Tongue (tissue), 3 donors: ENCODE measurements at places on chromosomes 13 and 19. TPM values are rescaled to one million over a fixed set of nuclear protein-coding genes. Genes with fewer than 3 reads are reported as not detected.

The ATP12A gene
- total RNA-seq: 0.21 TPM

The CTXN1 gene
- 0.31 TPM for total RNA-seq

The MAST1 gene
- 0.92 TPM for total RNA-seq

The LYPD5 gene
- total RNA-seq: 1.6 TPM

The B3GNT8 gene
- 3.9 TPM for total RNA-seq

The ZNF443 gene
- total RNA-seq: 11.1 TPM

The KIR2DL3 gene
- not detected for total RNA-seq

The PPFIA3 gene
- total RNA-seq: 9.7 TPM

The FPR1 gene
- total RNA-seq: 1.8 TPM

The CD70 gene
- not detected for total RNA-seq

The EPS8L1 gene
- total RNA-seq: 76.8 TPM

The CEACAM6 gene
- 6.7 TPM for total RNA-seq

The PTPRH gene
- total RNA-seq: 3.9 TPM

The ZNF221 gene
- total RNA-seq: 8.8 TPM

The SERP2 gene
- total RNA-seq: 4.9 TPM

The ZNF440 gene
- 9.8 TPM for total RNA-seq

The KLF1 gene
- 1.6 TPM for total RNA-seq

The CYP4F11 gene
- not detected for total RNA-seq

GRCh38 chr13:39201180-39201579 is 162.9 kb downstream of the NHLRC3 start:
- no peak for DNase-seq

DNA sequence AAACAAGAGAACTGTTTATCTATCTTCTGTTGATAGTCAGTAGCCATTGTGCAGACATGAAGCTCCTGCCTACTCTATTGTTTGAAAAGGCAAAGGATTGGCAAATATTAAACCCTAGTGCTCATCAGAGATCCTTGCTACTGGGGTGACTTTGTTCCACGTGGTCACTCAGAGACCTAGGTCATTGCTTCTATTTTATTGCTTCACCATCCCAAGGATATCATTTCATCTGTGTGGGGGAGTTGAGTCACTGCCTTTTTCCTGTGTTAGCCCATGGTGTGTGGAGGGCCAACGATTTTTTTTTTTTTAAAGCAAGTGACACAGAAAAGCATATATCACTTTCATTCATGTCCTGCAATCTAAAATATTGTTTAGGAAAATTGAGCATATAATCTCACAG is 254.1 kb upstream of the RXFP2 start:
- no peak for DNase-seq

DNA sequence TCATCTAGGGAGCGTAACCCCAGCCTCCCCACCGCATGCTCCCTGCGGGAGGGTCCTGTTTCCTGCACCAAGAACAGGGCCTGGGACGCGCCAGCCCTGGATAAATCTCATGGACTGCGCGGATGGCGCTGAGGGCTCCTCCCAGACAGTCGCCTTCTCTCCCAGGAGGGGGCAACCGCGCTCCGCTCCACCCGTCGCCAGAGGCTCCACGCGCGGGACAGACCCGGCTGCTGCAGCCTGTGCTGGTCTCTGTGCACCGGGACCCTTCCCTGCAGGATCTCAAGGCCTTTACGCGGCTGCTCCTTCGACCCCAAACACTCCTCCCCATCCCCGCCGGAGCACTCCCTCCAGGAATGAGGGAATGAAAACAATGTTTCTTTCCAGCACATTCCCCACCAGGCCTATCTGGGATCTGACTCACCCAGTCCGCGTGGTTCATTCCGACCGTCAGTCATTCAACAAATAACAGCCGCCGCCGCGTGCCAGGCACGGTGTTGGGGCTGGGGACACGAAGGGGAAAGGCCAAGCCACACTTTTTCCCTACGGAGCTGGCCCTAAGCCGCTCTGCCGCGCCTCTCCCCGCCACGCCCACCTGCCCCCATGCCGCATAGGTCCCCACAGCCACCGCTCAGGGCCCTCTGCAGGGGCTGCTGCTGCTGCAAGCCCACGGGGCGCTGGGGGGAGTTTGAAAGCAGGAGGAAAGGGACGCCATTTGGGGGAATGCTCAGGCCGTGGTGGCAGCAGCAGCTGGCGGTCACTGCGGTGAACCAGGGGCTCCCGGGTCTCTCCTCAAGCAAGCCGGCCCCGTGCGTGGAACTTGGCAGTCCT is 6.0 kb downstream of the PNMA8B start:
- DNase-seq: peak; percentile 69

DNA sequence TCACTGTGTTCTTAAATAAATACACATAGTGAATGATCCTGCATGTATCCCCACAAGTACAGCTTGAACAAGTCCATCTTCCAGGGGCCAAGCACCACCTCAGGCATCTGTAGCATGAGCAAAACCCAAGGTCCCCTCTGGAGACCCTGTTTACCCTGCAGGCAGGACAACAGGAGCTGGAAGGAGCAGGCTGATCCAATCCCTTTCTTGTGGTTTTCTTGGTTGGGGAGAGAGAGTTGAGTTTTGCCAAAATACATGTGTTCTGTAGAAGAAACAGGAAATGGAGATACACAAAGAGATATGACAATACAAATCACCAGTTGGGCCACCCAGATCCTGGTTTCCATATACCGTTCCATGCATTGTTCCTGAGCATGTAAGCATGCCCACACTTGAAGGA is 92.8 kb downstream of the SHISA2 start:
- DNase-seq: no peak

DNA sequence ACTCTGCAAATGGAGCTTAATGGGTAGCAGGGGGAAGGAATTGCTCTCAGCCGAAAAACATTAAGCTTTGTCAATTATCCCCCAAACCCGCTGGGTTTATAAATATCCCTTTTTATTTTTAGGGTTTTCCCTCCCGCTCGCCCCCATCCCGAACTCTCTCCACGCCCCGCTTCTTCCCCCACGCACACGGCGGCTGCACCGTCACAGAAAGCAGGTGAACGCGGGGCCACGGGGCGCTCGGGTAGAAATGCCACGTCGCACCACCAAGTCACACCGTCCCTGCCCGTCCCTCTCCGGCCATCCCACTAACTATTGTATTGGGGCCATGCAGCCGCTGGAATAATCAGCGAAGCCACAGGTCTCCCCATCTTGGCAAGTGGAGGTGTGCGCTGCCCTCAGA is 3.5 kb downstream of the PTPRS start:
- no peak for DNase-seq

DNA sequence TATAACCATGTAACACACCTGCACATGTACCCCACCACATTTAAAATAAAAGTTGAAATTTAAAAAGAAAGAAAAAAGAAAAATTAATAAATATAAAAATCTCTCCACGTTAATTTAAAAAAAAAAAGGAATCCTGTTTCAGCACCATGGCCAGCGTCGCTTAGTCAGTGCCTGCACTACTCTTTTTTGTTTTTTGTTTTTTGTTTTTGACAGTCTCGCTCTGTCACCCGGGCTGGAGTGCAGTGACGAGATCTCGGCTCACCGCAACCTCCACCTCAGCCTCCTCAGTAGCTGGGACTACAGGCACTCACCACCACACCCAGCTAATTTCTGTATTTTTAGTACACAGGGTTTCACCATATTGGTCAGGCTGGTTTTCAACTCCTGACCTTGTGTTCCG is 835.9 kb downstream of the UQCRFS1 start:
- DNase-seq: peak; percentile 17

DNA sequence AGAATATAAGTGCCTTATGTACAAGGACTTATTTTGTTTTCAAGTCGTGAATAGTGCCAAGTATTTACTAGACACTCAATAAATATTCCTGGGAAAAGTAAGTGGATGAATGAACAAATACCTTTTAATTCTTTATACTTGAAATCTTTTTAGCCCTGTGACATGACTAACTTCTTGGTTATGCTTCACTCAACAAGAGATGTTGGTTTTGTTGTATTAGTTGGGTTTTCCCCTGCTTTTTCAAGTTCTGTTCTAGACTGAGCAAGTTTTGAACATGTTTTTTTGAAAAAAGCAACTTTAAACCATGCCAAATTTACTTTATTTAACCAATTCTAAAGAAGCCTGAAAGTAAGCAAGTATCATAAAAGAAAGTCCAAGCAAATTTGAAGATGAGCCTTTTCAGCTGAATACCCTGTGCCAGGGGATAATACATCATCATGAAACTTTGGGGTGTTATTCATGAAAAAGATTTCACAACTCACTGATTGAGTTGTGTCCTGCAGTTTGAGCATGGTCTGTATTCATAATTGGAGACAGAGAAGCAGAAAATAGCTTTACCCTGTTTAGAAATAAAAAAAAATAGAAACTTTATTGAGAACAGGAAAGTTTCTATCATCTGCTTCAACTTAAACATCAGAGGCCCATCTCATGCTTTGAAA is 11.1 kb downstream of the LMO7 start:
- DNase-seq: peak; percentile 47

DNA sequence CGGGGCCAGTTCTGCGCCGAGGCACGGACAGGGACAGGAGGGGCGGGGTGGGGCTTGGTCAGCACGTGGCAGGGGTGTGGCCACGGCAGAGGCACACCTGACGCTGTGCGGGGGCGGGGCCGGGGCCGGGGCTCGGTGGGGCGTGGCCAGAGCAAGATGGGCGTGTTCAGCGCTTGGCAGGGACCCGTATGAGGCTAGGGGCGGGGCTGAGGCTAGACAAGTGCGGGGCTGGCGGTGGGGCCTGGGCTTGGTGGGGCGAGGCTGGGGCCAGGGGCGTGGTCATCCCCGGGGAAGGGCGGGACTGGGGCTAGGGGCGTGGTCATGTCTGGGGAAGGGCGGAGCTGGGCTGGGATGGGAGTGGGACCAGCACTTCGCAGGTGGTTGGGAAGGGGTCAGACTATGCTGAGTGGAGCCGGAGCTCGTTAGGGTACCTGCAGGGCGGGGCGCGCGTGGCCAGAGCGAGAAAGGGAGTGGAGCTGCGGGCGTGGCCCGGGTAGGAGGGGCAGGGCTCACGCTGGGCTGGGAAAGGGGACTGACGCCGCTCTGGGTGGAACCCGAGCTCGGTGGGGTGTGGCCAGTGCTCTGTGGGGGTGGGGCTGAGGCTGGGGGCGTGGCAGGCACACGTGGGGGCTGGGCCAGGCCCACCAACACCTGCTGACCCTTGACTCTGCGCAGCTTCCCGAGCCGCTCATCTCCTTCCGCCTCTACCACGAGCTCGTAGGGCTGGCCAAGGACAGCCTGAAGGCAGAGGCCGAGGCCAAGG is 12.8 kb downstream of the POLR2E start:
- peak; percentile 69 for DNase-seq

GRCh38 chr13:48726711-48727110 is 73.0 kb downstream of the CYSLTR2 start:
- DNase-seq: peak; percentile 39

GRCh38 chr19:19746286-19747213 is 13.6 kb upstream of the ZNF14 start:
- no peak for DNase-seq

DNA sequence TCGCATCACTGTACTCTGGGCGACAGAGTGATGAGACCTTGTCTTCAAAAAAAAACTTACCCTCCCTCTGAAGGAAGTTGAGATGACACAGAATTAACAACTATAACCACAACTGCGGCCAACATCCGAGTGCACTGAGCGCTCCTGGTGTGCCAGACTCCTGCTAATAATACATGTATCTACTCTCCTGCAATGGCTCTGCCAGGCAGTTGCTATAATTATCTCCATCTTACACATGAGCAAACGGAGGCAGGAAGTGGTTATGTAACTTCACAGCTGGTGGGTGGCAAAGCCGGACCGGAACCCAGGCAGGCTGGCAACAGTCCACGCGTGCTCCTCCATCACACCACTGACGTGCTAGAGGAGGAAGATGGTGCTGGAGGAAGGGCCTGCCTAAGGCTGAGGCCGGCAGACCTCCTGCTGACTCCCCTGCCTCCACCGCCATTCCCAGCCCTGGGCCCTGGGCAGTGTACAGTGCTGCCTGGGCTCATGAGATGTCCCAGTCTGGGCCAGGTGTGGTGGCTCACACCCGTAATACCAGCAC is 12.6 kb downstream of the XRCC1 start:
- DNase-seq: no peak

DNA sequence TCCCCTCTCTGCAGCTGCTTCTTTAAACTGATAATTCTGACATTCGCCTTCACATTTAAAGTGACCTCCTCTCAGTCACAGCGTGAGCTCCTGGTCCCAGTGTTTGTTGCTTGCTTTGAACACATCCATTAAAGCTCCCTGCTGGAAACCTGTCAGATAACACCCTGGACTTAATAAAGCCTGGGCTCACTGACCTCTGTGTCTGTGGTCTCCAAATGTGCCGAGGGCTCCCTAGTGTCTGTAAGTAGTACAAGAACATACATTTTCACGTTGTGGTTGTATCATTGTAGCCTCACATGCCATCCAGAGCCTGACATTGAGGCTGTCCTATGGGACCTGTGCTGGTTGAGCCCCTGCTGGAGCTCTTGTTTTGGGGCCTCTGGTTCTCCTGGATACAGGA is 2.6 kb upstream of the PSG4 start:
- no peak for DNase-seq

GRCh38 chr13:110411688-110412059 is 104.6 kb downstream of the COL4A2 start:
- no peak for DNase-seq

GRCh38 chr13:95784900-95785290 is 108.0 kb downstream of the DNAJC3 start:
- no peak for DNase-seq

- no peak for DNase-seq
These were observed 29.3 kb downstream of the MIPEP start for GRCh38 chr13:23859904-23860303.

- no peak for DNase-seq
These were observed 21.9 kb downstream of the RBM26 start for GRCh38 chr13:79384022-79384610.

DNA sequence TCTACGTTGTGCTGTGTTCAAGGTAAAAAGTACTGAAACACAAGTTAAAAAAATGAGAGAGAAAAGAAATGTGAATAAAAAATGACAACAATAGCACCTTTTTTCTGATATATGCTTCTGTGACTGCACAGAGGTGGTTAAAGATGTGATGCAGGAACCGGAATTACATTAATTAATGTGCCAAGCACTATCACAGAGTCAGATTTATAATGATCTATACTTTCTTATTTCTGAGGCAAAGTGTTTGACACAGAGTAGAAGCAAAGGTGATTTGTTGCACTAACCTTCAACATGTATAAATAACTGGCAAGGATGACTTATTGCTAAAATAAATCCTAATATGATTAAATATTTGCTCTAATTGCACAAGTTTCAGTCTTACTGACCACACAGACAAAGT is 654.6 kb upstream of the SLITRK1 start:
- DNase-seq: no peak

DNA sequence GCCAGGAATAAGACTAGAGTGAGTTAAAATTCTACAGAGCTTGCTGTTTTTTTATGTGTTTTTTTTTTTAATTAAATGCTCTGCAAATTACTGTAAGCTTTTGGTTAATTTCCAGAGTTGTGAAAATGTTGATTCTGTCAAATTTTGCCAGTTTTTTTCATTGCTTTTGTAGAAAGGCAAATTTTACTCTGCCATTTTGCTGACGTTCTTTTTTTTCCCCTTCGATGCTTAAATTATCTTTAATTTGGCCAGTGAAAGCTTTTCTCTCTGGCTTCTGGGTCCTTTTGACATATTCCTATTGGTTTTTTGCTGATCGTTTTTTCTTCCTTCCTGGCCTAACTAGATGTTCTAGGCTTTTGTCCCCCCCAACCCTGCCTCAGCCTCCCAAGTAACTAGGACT is 23.8 kb upstream of the EVI5L start:
- no peak for DNase-seq

GRCh38 chr13:37918116-37918714 is 48.6 kb upstream of the TRPC4 start:
- no peak for DNase-seq

- peak; percentile 33 for DNase-seq
These were observed 3.9 kb downstream of the SIAH3 start for GRCh38 chr13:45847554-45848224.

- DNase-seq: no peak
These were observed 99.2 kb downstream of the ANKRD10 start for GRCh38 chr13:110815471-110816204.

- no peak for DNase-seq
These were observed 28.1 kb downstream of the KEAP1 start for GRCh38 chr19:10474962-10475451.
